ENCODE measurements at places on chromosomes 3 and 15.

GRCh38 chr15:60536951-60537350 is 58.0 kb upstream of the ICE2 start:
- no peak for DNase-seq

- DNase-seq: no peak
Measured at GRCh38 chr3:166279636-166280035, 442.4 kb upstream of the BCHE start.

DNA sequence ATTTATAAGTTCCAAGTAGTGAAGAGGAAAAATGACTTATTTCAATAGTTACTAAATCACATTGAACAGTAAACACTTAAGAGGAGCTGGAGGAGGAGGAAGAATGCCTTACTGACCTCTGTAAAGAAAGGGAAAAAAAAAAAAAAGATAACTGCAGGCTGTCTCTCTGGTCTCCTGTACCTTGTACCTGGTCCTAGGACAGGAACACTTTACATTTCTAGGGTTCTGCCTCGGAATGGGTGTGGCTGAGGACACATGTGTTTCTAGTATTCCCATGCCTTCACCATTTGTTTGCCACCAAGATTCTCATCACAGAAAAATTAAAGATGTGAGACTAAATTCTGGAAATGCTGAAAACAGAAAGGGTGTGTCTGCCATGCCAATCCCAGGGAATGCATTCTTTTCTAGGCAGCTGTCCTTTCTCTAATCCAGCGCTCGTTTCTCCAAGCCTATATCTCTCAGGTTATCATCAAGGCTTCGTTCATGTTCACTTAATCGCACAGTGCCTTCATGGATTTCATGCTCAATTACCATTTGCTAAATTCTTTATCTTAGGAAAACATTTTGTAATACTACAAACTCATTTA is 1208.3 kb downstream of the OTOL1 start:
- DNase-seq: no peak

DNA sequence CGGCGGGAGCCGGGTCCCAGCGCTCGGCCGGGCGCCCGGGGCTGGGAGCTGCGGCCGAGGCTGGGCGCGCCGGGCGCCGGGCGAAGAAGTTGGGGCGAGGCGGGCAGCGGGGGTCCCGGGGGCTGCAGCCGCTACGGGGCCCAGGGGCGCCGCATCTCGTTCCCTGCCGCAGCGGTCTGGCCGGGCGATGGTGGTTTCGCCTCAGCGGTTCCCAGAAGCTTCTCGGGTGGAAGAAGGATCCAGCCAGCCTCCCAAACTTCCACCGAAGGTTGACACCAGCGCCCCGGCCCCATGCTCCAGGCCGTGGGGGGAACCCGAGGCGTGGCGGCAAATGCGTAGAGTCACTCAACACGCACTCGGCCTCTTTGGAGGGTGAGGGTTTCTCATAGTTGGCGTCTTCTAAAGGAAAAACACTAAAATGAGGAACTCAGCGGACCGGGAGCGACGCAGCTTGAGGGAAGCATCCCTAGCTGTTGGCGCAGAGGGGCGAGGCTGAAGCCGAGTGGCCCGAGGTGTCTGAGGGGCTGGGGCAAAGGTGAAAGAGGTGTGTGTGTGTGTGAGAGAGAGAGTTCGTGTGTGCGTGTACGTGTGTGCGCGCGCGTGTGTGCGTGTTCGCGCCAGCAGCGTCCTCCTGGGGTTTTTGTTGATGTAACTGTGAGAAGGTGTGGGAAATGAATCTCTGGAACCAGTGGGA is 940 bp downstream of the BOC start:
- DNase-seq: no peak

DNA sequence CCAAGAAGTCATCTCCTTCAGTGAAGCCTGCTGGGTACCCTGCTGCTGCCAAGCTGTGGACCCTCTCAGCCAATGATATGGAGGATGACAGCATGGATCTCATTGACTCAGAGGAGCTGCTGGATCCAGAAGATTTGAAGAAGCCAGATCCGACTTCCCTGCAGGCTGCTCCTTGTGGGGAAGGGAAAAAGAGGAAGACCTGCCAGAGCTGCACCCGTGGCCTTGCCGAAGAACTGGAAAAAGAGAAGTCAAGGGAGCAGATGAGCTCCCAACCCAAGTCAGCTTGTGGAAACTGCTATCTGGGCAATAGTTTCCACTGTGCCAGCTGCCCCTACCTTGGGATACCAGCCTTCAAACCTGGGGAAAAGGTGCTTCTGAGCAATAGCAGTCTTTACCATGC is 13.7 kb upstream of the ANP32A start:
- no peak for DNase-seq

- DNase-seq: no peak
Measured at GRCh38 chr3:3209714-3210113, 30.2 kb upstream of the CRBN start.
